ENCODE measurements at places on chromosomes 1 and 21.

DNA sequence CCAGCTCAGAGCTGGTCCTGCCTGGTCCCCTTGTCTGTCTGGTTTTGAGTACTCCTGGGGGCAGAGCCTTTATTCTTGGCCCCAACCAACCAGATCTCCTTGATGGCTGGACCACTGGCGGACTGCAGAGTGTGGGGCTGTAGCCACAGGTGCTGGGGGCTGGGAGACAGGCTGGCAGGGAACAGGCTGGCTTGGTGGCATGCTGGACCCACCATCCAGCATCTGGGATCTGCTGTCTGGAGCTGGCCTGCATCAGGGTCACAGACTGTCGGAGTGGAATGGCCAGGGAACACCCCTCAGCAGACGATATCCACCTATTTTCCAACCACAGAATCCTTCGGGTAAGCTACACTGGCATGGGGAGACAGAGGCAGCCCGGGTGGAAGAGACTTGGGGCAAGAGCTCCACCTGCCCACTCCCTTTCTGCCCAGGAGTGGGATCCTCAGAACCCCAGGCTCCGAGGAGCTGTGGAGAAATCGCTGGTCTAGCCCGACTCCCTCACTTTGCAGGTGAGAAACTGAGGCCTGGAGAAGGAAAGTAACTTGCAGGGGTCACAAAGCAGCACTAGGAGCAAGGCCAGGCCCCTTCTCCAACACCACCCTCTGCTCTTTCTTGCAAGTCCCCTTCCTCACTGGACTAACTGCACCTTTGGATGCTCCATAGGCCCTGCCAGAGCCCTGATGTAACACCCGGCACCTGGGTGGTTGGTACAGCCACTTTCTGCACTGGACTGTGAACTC lies 40.6 kb downstream of the TNNT2 start:
- DNase-seq, result no peak

DNA sequence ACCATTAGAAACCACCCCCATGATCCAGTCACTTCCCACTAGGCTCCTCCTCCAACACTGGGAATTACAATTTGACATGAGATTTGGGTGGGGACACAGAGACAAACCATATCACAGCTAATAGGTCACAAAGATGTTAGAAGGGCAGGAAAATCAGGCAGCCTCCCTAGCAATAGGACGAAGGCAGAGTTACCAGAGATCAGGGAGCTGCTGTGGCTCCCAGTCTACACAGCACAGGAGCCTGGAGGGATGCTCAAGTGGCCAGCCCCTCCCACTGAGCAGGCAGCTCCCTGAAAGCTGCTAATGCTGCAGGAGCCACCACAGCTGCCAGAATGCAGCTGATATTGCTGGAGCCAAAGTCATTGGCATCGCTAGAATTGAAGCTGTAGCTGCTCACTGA lies 51.0 kb downstream of the CR1L start:
- DNase-seq, result no peak

DNA sequence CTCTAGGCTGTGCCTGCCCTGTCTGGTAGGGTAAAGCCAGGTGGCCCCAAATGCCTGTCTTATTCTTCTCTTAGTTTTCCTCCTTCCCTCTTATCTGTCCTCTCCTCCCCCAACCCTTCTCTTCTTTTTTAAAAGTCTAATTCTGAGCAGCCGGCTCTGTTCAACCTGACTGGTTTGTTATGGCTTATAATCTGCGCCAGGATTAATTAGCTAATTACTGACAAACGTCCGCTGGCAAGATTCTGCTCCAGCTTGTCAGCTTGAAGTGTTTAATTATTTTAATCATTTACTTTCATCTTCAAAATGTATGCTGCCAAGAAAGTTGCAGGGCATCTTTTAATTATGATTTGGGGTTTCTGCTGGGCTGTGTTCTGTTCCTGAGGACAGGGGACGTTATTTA lies 27.2 kb upstream of the PSMB2 start:
- DNase-seq, result no peak

DNA sequence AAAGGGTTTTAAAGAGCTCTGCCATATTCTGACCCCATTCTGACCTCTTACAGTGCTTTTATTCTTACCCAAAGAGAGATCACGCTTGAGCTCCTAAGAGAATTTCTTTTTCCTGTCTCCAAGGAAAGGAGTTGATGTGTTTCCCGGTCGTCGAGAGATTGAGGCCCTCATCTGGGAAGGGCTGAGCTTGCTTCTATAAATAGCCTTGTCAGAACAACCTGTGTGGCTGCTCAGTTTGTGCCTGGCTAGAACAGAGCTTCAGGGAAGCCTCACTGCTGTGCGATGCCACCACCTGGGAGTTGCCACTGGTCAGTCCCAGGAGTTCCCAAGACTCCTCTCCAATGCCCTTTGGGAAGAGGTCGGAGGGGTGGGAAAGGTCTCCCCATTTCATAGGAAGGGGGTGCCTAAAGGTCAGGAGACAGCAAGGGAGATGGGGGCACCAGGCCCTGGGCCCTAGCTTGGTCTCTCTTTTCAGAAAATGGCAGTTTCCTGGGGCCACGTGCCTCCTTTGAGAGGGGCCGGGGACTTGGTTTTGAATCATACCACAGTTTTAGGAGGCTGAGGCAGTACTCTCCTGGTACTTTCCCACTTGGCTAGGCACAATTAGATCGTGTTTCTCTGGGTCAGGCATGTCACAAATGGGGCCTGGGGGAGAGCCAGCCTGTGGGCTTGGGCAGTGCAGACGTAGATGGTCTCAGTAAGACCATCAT lies 52.1 kb downstream of the EIF2D start:
- no peak for DNase-seq

- no peak for DNase-seq
Measured at GRCh38 chr1:67441183-67441582, 11.0 kb upstream of the SERBP1 start.

DNA sequence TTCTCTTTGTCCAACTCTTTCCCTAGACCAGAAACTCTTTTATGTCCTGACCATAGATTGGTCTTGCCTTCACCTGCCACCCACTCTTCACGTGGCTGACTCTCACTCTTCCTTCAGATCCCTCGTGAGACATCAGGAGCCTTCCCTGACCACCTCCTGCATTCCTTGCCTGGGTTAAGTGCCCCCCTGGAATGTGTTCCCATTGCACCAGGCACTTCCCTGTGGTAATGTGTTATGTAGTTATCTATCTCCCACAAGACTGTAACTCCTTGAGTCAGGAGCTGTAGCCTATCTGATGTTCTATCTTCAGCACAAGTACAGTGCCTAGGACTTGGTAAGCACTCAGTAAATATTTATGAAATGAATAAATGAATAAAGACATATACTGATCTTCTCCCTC lies 111.2 kb upstream of the CTTNBP2NL start:
- DNase-seq, result no peak

- no peak for DNase-seq
Measured at GRCh38 chr21:42489991-42490390, 6.0 kb downstream of the RSPH1 start.

DNA sequence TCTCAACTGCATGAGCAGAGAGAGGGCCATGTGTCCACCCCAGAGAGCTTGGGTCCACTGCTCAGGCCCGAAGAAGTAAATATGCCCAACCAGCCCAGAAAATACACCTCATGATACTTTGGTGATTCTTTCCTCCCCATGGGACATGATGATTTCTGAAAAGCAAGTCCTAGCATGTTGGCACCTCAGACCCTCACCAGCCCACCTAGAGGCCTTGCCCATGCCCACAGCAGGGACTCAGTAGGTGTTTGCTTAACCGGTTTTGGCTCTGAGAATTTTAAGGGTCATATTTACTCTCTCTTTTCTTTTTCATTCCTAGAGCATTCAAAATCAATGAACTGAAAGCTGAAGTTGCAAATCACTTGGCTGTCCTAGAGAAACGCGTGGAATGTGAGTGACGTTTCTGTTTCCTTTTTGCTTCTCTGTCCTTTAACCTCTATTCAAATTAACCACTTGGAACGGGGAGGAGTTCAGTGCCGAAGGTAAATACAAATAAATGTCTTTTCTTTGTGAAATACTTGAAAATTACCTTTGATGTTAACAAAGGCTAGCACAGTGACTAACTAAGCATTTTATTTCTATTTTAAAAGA lies 79.7 kb downstream of the PDE9A start:
- DNase-seq, result no peak

GRCh38 chr1:43002766-43003165 lies 44.1 kb upstream of the SLC2A1 start:
- DNase-seq, result no peak

GRCh38 chr1:26161415-26162219 lies 2.7 kb downstream of the FAM110D start:
- DNase-seq, result peak; percentile 47

GRCh38 chr1:203403586-203403985 lies 52.7 kb upstream of the FMOD start:
- no peak for DNase-seq

DNA sequence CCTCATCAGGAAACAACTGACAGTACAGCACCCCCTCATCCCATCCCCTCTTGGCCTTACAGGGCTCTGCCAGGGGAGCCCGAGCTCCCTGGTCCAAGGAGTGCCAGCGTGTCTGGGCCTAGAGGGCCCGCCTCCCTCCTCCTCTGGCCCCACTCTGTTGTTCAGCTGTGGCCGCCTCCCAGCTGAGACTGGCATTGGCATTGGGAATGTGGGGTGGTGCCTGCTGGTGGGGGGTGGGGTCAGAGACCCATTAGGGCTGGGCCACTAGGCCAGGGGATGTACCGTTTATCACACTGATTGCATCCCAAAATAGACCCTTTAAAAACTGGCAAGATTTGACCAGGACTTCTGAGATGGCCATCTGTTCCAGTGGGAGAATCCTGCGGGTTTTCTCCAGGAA lies 1.4 kb downstream of the LDLRAP1 start:
- DNase-seq, result peak; percentile 56

DNA sequence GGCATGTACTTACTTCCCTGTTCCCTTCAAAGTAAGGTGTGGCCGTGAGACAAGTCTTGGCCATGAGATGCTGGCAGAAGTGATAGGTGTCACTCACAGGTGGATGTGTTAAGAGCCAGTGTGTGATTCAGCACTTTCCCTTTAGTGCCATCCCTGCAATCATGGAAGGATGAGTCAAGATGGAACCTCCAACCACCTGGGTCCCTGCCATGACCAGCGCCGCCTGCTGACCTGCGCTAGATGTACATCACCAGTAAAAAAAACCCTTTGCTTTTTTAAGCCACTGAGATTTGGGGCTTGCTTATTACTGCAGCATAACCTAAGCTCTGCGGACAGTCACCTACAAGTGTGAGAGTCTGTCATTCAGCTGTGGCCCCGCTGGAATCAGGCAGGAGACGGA lies 71.7 kb downstream of the TOMM20 start:
- DNase-seq, result no peak

GRCh38 chr1:151839457-151840403 lies at the start of gene C2CD4D:
Gene C2CD4D (minus strand): TSS chr1:151839820. CDS start chr1:151838989, 831 bp downstream.
- DNase-seq, result peak; percentile 85

GRCh38 chr1:56137521-56138505 lies 441.6 kb downstream of the PLPP3 start:
- DNase-seq, result no peak

GRCh38 chr1:56285554-56286402 lies 293.6 kb downstream of the PLPP3 start:
- no peak for DNase-seq

DNA sequence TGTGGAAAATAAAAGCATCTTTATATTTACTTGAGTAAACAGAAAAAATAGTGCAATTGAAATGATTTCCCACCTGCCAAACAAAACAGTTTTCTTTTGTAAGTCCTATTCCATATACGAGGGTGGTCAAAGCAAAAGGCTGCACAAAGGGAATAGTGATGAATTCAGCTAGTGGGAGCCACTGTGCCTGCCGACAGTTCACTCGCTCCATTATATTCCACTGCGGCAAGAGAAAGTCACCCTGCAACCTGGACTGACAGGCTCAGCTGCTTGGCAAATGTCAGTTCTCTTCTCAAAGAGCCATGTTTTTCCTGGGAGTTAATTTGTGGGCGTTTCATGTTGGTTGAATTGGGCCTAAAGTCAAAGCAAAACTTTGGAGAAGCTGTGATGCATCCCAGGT lies 145.4 kb downstream of the LMO4 start:
- no peak for DNase-seq

DNA sequence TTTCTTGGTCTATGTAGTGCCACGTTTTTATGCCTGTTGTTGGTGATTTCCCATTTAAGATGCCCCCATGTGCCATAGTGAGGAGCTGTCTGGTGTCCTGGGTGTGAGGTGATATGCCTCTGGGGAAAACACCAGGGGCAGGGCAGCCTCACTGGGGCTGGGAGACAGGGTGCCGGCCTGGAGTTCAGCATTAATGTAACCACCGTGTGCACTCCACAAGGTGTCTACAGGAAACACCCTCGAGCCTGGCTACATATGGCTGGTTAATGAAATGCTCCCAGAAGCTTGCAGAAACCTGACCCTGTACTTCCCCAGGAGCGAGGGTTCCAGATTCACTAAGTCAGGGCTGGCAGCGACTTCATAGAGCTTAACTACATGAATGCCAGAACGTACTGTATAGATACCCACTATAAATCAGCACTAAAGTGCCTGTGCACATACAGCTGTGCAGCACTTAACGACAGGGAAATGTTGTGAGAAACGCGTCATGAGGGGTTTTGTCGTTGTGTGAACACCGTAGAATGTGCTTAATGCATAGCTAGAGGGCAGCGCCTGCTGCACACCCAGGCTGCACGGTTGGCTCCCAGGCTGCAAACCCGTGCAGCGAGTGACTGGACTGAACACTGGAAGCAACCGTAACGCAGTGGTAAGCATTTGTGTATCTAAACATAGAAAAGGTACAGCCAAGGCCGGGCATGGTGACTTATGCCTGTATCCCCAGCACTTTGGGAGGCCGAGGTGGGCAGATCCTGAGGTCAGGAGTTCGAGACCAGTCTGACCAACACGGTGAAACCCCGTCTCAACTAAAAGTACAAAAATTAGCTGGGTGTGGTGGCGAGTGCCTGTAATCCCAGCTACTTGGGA lies 10.4 kb downstream of the TFF2 start:
- no peak for DNase-seq

DNA sequence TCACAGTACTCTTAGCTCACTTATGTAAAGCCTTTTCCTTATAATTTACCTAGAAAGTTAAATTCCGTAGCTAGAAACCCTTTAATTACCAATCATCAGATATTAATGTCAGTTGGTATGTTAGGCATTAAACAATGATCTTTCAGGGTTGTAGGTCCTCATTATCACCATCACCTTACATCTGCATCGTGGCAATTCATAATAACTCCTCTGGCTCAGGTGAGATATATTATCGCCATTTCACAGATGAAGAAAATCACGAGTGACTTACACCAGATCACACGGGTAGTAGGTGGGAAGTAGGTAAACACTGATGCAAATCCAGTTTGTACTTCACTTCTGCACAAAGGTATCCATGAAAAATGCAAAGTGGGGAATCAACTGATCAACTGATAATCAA lies 639 bp downstream of the NUP133 start:
- no peak for DNase-seq

DNA sequence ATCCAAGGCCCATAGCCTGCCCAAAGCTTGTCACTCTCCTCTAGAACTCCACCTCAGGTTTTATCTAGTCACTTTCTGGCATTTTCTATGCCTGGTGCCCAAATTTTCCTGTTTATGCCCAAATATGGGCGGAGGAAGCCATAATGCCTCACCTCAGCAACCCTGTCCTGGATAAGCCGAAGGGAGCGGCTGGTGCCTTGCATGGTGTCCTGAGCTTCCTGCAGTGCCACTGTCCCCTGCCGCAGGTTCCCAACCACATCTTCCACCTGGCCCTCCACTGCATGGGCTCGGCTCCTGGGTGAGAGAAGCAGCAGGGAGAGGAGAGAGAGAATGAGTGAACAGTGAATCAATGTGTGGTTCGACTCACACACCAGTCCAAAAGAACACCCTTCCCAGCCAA lies 34.2 kb downstream of the CAMK1G start:
- DNase-seq, result no peak

Measured in amygdala (tissue), 56 donors.